Type B pancreatic cell (in vitro differentiated cells): ENCODE measurements at places on chromosomes 4 and X.

DNA sequence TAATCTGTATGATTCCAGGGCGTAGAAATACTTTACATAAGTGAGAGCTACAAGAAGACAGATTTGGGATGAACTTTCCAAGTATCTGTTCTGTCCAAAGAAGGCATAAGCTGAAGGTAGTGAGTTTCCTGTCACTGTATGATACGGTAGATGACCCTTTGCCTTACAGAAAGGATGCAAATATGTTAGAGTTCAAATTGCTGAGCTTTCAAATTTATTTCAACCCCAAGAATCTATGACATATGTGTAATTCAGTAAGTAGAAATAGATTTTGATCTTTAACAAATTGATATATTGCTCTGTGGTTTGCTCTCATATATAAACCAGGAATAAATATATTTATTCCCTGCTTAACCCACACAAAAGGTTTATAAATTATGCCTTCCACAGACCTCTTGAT is 16.5 kb downstream of the DIPK2B start:
- no peak for DNase-seq

GRCh38 chrX:119381349-119381944 is 17.7 kb upstream of the SLC25A43 start:
- DNase-seq: no peak

- DNase-seq: no peak
Observed at GRCh38 chrX:40719218-40719617, 16.1 kb downstream of the MED14 start.

DNA sequence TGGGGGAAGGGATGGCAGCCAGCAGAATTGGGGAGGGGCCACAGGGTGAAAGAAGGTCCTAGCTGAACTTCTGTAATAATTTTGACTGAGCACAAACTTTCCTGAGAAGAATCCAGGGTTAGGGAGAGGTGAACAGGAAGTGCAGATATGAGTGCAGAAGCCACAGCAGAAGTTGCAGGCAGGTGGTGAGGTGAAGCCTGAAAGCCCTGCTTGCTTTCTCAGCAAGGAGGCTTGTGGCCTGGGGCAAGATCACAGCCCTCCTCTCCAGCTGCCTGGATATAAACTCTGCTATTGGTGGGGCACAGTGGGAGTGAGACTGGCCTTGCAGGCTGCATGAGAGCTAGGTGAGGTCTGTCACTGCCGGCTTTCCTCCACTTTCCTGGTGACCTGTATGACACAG is 44.1 kb upstream of the UPRT start:
- no peak for DNase-seq

GRCh38 chr4:37821953-37822605 is 4.4 kb upstream of the PGM2 start:
- DNase-seq: no peak
